NCI-H1105 treated with DMSO at 0.1 percent for 48 hours (cell line): ENCODE measurements at places on chromosomes 5 and 9.

DNA sequence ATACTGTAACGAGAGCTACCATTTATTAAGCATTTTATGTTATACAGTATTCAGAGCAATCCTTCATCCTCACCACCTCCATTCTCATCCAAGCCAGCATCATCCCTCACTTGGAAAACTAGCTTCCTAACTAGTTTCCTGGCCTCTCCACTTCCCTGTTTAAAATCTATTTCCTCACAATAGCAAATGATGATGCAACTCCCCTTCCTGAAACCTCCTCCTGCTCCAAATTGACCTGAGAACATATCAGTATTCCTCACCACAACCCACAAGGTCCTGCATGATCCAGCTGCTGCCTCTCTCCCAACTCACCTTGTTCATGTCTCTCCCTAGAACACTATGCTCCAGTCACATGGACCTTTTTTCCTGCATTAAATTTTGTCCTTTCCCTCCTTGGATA, 4.3 kb upstream of the SLC36A2 start:
- DNase-seq = no peak

DNA sequence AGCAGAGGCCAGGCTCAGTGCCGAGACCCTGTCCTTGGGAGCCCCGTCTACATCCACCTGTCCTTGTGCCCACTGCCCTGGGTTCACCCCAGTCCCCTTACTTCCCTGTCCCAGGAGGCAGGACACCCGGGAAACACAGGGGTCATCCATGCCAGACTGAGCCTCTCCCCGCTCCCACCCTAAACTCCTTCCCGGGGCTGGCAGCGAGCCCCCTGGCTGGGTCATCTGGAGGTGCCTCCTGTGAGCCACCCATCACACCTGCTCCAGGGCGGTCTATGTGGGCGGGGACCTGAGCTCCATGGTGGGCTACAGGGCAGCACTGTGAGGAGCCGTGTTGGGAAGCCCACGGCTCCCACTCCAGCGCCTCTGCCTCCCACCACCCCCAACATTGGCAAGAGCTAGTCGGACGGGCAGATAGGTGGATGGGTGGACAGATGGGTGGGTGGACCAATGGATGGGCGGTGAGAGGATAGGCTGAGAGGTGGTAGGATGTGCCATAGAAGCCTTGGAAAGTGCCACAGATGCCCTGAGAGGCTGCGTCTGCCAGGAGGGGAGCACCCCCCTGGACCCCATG, 42.5 kb upstream of the RXRA start:
- DNase-seq = no peak

DNA sequence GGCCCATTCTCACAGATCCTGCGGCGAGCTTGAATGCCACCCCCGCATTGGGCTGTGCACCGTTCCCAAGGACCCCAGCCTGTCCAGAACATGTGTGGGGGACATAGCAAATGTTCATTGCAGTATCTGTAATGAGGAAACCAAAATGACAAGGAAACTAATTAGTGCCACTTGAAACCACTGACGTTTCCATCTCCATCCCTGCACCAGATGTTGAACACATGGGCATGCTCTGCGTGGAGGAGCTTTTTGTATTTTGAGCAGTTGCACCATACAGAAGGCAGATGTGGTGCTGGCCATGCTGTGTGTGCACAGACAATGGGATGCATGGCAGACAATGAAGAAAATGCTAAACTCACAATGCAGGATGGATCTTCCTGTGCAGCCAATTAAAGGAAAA, 437.7 kb downstream of the SEMA5A start:
- DNase-seq = no peak

DNA sequence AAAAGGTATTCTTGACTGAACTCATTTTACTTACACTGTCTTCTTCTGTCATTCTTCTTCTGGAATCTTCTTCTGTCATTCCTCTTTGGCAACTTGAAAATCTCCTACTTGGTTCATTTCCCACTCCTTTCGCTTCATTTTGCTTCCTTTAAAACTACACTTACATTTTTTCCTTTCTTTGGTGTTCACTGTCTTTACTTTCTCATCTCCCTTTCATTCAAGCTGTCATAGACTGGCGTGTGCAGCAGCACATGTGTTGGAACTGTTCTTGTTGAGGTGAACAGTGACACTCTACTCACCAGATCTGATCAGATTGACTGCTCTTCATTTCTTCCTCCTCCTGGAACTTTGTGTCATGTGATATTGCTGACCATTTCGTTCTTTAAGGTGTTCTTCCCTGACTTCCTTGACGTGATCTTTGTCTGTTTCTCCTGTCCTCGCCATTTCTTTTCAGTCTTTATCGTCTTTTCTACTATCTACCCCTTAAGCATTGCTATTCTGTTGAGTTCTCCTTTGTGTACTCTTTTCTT, 6.4 kb downstream of the DNAJC25 start:
- no peak for DNase-seq

DNA sequence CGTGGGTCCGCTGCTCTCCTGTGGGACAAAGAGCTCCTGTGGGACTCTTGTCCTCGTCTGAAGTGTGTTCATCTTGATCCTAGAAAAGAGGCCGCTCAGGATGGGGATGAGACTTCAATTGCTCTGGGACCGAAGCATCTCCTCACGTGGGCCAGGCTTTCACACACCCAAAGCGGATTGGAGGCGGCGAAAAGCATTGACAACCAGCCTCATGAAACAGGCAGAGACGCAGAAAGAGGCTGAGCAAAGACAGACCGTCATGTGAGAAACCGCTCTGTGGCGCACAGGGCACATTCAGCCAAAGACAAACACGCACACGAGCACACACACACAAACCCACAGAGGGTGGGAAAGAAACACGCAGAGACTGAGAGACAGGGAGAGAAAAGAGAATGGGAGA, 479.5 kb downstream of the SPATA31A7 start:
- no peak for DNase-seq

- DNase-seq = no peak
These were observed 103.9 kb downstream of the LHFPL2 start for GRCh38 chr5:78544561-78545201.

- peak; percentile 30 for DNase-seq
These were observed 89.9 kb upstream of the GNAQ start for GRCh38 chr9:78121488-78121887.

DNA sequence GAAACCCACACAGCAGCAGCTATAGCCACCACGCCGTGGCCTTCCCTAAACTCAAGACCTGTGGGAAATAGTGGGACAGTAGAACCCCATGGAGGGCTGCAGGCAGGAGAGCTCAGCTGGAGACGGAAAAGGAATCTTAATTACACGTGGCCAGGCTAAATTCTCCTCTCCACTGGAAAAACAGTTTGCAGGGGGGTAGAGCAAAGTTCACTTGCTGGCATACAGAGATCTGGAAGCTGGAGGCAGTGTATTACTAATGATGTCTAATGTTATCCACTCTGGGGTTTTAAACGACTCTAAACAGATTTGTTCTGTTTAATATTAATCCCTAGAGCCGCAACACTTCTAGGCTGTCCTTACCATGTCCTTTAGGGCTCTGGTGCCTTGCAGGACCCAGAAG, 257.1 kb downstream of the SAXO1 start:
- no peak for DNase-seq

GRCh38 chr9:113721856-113722255, 154.3 kb upstream of the ZNF618 start:
- DNase-seq = no peak

- no peak for DNase-seq
These were observed 10.3 kb downstream of the ACTL7B start for GRCh38 chr9:108845507-108845906.

DNA sequence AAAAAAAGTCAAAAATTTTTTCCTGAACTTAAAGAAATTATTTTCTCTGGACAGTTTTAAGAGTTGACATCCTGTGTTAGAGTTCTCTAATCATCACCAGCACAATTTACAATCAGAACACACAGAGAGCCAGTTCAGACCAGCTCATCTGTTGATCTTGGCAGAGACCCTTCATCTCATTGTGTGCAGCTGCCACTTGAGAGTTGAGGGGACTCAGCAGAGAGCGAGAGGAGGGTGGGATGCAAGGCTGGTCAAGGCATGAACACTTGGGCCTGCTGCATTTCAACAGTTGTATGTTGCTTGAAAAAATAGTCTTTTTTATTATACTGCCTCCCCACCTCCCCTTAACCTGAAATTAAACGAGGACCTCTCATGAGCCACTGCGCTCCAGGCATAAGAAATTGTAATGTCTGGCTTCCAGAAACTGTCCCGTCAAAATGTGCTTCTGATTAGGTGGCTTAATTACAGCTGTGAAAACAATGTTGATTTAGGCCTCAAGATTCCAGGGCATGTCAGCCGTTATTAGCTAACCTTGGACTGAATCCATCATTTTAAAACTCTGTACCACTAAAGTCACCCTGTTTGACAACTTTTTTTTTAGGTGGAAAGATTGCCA, 383.6 kb downstream of the CCDC171 start:
- peak; percentile 98 for DNase-seq

GRCh38 chr9:79120533-79120932, 451.2 kb upstream of the TLE4 start:
- DNase-seq = no peak

DNA sequence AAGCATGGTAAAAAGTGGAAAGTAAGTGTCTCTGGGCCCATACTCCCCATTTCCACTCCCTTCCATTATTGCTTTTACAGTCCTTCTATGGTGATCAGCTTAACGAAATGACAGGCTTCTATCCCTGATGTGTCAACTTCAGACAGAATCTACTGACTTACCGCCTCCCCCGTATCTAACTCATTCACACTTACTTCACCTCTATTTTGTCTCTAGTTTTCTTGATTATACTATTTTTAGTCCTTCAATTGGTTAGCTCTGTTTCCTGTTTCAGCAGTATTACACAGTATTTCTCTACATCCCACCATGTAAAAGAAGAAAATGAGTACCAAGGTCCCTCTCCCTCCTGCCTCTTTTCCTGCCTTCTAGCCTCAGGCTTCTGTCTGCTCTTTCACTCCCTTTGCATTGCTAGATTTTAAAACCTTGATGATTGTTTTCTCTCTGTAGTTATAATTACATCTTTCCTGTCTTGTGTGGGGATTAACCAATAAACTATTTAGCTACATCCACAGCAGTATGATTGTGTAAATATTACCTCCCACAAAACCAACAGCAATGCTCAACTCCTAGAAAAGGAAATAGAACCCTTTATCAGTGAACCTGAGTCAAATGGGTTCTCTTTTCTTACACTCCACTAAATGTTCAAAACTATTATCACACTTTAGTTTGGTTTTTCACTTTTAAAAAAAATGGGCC, 53.4 kb downstream of the GNAQ start:
- DNase-seq = no peak

DNA sequence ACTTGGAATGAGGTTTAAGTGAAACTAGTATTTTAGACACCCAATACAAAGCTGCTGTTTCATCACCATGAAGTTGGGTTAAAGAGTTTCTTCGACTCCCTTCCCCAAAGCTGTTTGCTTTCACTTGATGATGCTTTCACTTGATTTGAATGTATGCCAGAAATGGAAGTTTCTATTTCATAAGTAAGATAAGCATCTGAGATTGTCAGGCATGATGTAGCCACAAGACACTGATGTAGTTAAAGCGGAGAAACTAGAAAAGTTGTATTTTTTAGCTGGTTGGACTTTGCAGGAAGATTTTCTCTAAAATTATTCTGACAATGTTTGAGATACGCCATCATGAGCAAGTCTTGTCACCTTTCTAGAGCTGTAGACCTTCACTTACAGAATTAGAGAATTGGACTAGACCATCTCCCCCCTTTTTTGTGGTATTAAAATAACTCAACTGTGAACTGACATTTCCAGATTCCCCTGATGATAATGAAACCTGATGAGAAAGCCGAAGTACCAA, 20.0 kb downstream of the MOCS2 start:
- DNase-seq = no peak

DNA sequence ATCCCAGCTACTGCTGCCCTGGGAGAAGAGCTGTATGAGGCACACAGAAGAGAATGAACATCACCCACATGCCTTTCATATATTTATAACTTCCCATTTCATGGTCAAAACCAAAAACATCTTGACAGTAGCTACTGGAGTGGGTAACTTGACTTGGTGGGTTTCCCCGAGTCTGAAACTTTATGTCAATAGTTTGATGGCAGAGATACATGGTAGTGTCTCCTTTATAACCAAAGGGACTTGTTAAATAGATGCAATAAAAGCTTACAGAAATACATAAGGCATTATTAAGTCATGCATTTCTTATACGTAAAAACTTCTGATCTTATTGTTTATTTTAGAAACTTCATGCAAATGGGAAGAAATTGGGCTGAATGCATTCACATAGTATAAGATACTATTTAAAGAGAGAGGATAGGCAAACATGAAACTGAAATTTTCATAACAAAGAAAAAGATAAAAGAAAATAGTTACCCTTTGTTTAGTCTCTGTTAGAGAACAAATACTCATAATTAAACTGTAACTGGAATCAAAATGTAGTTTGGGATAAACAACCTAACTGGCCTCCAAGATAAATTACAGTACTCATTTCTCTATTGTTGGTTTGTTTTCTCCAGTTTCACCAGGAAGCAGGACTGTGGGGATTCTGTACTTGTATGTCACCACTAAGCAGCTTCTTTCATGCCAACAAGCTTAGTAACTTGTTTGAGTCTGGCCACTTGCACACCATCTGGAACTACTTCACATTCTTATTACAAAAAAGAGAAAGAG, 459.3 kb upstream of the MEF2C start:
- DNase-seq = no peak

DNA sequence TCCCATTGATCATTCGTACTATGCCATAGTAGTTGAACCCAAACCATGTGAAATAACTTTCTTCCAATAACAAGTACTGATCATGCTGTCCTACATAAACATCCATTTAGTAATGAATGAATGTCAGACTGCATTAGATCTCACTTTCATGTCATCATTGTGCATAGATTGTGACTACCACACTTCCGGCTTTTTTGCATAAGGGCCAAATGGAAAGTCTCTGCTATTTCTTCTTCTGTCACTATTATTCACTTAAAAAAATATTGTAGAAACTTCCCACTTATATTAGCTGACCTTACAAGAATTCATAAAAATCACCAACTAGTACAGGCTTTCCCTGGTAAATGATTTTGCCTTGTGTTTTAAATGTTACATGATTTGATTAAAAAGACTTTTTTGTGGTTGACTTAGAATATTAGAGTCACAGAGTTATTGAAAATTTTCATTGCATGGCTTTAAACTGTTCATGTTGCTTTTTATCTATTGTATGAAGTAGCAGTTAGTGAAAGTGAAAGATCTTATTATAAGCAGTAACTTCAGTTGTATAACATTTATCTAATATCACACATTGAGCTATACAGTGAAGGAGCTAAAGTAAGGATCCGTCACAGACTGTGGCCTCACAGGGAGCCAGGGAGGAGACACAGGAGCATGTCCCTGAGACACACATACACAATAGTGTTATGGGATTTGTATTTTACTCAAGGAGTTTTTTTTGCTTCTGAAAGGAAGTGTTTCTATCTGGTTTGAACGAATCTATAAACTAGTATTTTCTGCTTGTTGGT, 33.9 kb downstream of the LMNB1 start:
- no peak for DNase-seq

DNA sequence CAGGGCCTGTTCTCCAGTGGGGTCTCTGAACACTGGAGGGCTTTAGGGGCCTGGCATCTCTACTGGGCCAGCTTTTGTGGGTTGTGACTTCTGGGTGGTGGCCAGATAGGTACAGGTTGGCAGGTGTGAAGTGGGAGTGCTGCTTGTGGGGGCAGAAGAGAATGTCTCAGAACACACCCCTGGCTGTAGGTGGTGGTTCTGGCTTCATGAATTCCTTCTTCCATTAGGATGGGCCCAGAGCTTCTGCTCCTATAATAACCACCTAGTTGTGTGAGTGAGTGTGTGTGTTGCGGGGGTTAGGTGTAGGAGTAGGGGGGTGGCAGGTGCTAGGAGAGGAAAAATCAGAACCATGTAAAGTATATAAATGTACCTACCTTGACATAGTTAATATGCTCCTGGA, 1.6 kb downstream of the PDZD2 start:
- no peak for DNase-seq
